ENCODE measurements at places on chromosomes 2 and 18.

- peak; percentile 41 for DNase-seq
Observed at GRCh38 chr2:23601301-23601965, 216.5 kb downstream of the KLHL29 start.

- no peak for DNase-seq
Observed at GRCh38 chr18:21483051-21483450, 117.5 kb downstream of the ESCO1 start.

GRCh38 chr2:142347751-142348150, 216.9 kb upstream of the LRP1B start:
- DNase-seq: no peak

DNA sequence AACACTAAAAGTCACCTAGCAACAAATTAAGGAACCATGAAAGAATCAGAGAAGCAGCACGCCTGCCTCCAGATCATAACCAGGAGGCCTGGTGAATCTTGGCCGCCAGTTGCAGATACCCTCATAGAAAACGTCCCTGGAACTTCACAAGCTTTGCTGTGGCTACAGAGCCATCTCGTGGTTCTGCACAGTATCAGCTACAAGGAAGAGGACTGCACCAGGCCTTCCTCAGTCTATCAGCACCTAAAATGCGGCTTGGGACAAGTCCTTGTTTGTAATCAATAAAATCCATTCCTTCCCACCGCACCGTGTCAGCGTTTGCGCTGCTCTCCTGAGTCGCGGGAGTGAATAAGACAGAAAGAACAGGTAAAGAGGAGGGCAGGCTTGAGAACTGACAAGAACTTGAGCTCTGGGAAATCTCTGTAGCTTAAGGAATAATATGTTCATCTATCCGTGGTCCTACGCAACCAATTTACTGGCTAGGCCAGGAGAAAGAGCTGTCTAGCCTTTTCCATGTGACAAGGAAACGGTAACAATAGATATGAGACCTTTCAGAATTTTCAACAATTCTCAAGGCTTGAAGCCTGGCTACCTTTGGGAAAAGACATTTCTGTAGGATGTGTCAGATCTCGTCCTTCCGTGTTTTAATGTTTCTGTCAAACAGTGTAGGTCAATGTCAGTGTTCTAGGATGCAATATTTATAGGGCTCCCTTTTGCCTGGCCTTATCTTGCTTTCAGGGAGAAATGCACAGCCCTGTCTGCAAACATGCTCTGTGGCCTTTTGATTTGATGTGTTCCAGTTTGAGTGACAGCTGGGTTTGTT, 128.5 kb upstream of the RAB12 start:
- DNase-seq: peak; percentile 71

GRCh38 chr2:54149638-54150441, 34.4 kb downstream of the ACYP2 start:
- DNase-seq: no peak

DNA sequence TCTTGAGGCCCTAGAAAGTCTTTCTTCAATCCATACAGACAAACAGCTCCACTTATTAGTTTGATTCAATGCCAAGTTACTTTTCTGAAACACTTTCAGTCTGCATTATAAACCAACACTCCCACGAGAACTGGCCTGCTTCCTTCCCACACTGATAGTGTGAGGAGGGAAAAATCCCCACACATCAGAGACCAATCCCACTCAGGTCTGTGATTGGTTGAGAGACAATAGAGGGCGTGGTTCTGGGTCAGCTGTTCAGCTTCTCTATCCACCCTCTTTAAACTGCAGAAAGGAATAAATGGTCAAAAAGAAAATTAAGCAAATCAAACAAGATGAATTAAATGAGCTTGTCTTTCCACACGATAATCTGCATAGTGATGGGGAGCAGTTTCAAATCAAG, 152.5 kb downstream of the NRP2 start:
- no peak for DNase-seq

- no peak for DNase-seq
Observed at GRCh38 chr2:204046145-204046544, 109.6 kb downstream of the ICOS start.

DNA sequence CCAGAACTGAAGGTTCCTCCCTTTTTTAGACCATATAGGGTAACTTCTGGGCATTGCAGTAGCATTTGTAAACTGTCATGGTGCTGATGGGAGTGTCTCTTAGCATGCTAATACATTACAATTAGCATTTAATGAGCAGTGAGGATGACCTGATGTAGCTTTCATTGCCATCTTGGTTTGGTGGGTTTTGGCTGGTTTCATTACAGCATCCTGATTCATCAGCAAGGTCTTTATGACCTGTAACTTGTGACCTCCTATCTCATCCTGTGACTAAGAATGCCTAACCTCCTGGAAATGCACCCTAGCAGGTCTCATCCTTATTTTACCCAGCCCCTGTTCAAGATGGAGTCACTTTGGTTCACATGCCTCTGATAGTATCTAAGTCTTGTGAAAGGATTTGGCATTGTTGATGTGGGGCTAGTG, 159.0 kb downstream of the TMX3 start:
- DNase-seq: no peak

DNA sequence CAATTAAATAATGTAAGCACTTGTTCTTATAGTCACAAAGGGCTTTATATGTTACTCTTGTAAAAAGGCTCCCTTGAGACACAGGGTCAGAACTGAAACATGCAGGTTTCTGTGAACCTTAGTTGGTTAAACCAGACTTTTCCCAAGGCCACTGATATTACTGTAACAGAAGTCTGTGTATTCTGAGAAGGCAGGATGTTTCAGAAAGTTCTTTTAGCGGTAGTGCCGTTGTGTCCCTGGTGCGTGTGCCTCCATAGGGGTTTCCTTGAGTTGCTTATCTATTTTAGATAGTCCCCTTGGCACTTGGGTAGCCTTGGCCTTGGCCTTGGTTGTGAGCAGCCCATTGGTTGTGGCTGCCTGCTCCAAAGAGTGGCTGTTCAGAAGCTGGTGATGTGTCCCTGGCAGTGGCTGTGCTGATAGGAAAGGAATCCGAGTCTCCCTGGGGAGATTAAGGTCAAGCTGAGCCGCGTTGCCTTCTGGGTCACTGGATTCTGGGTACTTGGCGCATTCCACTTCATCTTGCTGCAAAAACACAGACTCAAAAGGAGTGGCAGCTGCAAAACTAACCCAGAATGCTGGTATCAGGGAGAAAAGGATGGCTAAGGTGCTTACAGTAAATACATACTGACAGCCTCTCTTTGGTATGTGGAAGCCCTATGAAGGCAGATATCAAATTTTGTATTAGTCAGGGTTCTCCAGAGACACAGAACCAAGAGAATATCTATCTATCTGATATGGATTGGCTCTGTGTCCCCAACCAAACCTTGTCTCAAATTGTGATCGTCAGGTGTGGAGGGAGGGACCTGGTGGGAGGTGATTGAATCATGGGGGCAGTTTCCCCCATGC, 69.7 kb downstream of the FHOD3 start:
- no peak for DNase-seq

- no peak for DNase-seq
Observed at GRCh38 chr2:172478353-172478752, 51.0 kb downstream of the ITGA6 start.

GRCh38 chr2:172172513-172173173, 69.9 kb upstream of the DLX2 start:
- DNase-seq: peak; percentile 28

DNA sequence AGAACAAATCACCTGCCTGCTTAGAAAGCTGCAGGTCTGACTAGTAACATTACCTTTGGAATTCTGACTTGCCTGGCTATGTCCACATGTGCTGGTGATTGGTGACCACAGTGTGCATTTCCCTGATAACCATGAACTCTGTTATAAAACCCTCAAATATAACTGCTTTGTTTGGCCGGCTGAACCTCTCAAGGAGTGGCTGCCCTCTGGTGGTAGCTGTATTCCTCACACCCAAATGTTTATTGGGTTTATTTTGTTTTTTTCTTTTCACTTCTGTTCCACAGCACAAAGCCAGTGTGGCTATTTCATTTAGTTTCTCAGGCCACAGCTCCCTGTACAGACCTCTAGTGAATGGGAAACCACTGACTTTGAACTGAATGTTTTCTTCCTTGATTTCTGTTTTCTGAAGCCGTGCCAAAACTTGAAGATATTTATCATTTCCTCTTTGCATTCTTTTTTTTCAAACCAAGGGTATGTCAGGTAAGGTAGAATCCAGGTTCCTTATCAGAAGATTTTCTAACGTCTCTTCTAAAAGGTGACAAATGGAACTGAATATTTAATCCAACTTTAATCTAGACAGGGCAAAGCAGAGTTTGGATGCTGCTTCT, 549.0 kb upstream of the VRK2 start:
- DNase-seq: peak; percentile 64

Measured in kidney glomerular epithelial cell (primary cell).